ENCODE measurements at places on chromosomes 11 and 22. TPM values are rescaled to one million over a fixed set of nuclear protein-coding genes. Genes with fewer than 3 reads are reported as not detected.

The TSPAN32 gene
- not detected for total RNA-seq

The OR51E2 gene
- total RNA-seq: not detected

The APOA5 gene
- not detected for total RNA-seq

The PDE2A gene
- 112 TPM for total RNA-seq

The LPXN gene
- 6.9 TPM for total RNA-seq

The CNGA4 gene
- not detected for total RNA-seq

The TYR gene
- total RNA-seq: not detected

The MPZL3 gene
- 8.4 TPM for total RNA-seq

The ELMOD1 gene
- not detected for total RNA-seq

The SCUBE2 gene
- total RNA-seq: 0.33 TPM

The CFAP300 gene
- total RNA-seq: not detected

The FAM168A gene
- 8.1 TPM for total RNA-seq

The IRAG1 gene
- total RNA-seq: 0.27 TPM

The MN1 gene
- 2.1 TPM for total RNA-seq

The TREH gene
- not detected for total RNA-seq

All from mammary microvascular endothelial cell (primary cell).